Muscle of back (tissue), 13 donors: ENCODE measurements at places on chromosomes 2 and 18.

GRCh38 chr2:23541503-23542229, 156.7 kb downstream of the KLHL29 start:
- DNase-seq, result peak; percentile 67

GRCh38 chr18:7272311-7273049, 41.6 kb downstream of the LRRC30 start:
- DNase-seq, result peak; percentile 79

DNA sequence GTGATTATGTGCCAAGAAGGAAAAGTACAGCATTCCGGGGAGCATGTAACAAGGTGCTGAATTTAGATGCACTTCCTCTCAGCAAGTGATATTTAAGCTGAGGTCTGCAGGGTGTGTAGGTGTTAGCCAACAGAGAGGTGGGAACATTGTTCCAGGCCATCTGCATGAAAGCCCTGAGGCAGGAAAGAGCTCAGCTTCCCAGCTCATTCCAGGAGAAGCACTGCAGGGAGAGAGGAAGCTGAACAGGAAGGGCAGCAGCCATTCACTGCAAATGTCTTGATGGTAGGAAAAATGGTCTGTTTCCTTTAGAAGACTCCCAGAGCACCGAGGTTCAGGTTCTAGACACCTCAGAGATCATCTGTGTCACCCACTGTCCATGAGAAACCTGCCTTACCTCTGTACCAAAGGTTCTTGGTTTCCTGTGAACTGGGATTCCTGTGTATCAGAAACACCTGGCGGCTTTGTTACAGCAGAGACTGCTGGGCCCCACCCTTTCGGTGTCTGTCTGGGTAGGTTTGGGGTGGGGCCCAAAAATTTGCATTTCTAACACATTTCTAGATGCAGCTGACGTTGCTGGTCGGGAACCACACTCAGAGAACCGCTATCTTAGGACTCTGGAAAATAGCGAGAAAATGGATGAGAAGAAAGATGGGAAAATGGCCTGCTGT, 84.0 kb downstream of the RTN4 start:
- no peak for DNase-seq

DNA sequence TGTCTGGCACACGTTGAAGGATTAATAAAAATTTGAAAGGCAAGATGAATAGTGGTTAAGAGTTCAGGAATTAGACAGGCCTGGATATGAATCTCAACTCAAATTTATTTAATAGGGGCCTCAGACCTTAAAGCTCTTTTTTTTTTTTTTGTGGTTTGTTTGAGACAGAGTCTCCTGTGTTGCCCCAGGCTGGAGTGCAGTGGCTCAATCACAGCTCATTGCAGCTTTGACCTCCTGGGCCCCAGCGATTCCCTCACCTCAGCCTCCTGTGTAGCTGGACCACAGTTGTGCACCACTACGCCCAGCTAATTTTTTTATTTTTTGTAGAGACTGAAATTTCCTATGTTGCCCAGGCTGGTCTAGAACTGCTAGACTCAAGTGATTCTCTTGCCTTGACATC, 3.0 kb downstream of the ZRANB3 start:
- DNase-seq, result no peak

DNA sequence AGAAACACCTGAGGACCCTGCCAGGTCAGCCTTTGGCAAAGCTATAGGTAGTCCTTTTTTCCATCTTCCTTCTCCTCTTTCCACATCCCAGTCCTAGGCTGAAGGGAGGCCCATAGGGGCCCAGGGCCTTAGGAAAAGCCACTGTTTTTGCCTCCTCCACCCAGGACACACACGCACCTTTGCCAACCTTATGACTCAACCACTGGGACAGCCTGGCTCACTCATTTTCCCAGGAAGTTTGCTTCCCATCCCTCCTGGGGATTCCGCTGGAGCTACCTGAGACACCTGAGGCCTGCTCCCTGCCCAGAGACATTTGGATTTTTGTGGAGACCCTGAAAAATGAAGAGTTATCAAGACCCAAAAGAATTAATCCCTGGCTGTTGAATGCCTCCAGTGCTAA, 273.4 kb upstream of the SIX2 start:
- DNase-seq, result no peak

DNA sequence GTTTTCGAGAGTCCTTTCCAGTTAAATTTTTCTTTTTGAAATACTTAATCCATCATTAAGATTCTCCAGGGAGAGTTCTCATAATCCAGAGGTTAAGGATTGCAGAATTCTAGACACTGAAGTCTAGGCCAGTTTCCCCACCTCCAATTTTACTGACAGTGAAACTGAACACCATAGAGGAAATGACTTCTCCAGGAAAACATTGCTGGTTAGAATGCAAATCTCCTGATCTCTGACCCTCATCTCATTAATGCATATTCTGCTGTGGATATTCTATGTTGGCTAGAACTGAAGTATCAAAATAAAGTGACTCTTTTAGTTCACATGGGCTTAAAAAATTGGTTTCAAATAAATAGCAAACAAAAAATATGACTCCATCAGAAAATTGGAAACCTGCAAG, 105.8 kb upstream of the UGP2 start:
- DNase-seq, result peak; percentile 21

GRCh38 chr2:208074610-208075356, 49.5 kb upstream of the PLEKHM3 start:
- no peak for DNase-seq

GRCh38 chr2:203704430-203704829, 2.0 kb upstream of the CD28 start:
- no peak for DNase-seq

- no peak for DNase-seq
These were observed 120.1 kb downstream of the ANTXR1 start for GRCh38 chr2:69132960-69133590.

- no peak for DNase-seq
These were observed 126.1 kb downstream of the ZNF516 start for GRCh38 chr18:76368976-76369375.

DNA sequence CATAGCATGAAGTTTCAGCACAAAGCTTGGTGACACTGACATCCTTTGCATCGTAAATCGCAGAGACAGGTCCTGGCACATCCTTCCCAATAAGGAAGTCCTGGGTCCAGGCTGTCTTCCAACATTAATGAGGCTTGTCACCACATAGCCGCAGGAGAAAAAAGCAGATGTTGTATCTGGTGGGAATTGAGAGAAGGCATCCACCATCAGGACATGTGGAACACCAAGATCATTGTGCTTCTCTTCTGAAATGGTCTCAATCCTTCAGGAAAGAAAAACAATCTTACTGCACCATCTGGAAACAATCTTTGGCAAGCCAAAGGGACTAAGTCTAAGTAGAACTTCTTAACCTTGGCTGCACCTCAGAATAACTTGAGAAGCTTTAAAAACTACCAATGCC, 119.0 kb upstream of the ARHGAP28 start:
- DNase-seq, result peak; percentile 73

GRCh38 chr2:105954891-105955290, 210.2 kb downstream of the NCK2 start:
- DNase-seq, result no peak

DNA sequence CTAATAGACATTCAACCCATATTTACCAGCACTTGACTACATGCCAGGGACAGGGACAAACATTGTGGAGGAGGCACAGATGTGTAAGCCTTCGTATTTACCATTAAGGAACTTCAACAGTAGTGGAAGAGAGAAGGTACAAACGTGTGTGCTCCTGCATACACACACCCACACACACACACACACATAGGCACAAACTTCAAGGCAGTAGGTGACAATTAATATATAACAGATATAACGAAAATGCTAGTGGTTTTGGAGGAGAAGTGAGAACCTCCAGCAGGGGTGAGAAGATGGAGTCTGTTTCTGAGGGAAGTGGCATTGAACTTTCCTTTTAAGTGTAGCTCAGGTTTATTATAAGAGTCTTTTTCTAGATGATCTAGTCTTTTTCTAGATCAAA, 231.1 kb downstream of the SETBP1 start:
- no peak for DNase-seq

GRCh38 chr2:104462731-104463130, 391.2 kb upstream of the POU3F3 start:
- DNase-seq, result no peak

DNA sequence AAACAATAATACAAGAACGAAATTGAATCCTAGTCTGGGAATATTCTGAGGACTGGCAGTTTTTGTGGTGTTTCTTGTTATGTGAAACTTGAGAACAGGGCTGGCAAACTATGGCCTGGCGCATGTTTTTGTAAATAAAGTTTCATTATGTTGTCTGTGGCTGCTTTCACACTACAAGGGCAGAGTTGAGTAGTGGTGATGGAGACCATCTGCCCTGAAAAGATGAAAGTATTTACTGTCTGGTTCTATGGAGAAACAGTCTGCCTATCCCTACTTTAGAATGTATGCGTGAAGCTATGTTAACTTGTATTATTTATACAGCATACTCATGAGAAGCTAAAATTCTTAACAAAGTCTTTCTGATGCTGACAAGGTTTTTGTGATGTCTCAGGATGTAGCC, 351.9 kb downstream of the LRRTM1 start:
- no peak for DNase-seq
